ENCODE measurements at places on chromosomes 6 and 20.

- H3K27me3 ChIP-seq: no peaks in the 10 kb centered on the region
- H3K27ac ChIP-seq: peak overlapping the region; percentile 96
- H3K36me3 ChIP-seq: no peaks in the 10 kb centered on the region
- H3K4me3 ChIP-seq: peak overlapping the region; percentile 42
- DNase-seq: peak; percentile 94
- peaks cover 19% of the 10 kb centered on the region for H3K4me1 ChIP-seq
Measured at GRCh38 chr6:1952740-1953360, 292.6 kb downstream of the GMDS start.

DNA sequence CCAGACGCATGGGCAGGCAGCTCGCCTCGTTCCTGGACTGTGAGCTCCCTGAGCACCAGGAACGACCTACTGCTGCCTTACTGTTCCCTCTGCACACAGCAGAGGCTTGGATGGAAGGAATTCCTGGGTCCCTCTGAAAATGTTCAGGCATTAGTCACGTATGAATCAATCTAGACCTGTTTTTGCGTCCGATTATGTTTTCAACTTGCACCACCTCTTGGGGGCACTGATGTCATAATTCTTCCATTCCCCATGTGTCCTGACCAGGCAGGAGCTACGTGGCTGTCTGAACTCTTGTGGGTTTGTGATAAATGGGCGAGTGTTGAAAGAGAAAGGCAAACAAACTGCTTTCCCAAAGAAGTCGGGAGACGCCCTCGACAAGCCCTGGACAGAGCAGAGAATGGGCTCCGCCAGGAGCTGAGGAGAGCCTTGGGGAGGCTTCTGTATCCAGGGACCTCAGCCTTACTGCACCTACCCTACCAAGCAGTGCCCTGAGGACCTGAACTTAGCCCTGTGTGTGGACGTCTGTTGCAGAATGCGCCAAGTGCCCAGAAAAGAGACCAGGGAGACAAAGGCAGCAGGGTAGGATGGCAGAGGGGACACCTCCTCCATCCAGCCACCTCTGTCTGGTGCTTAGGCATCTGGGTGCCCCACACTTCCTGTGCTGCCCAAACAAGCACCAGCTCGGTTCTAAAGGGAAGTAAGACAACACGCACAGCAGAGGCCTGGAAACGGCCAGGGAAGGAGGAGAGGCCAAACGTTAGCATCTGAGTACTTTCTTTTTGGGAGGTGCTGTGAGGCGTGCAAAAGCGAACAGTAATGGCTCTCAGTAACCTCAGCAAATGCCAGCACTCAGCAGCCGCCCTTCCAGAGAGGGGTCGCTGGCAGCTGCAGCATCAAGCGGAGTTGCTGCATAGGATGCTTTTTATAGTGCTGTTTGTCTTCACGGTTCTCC is 124.2 kb downstream of the LY86 start:
- H3K4me3 ChIP-seq: peak overlapping the region; percentile 23
- peak overlapping the region; percentile 83 for H3K27ac ChIP-seq
- H3K4me1 ChIP-seq: peaks cover 21% of the 10 kb centered on the region
- H3K36me3 ChIP-seq: no peaks in the 10 kb centered on the region
- H3K27me3 ChIP-seq: no peaks in the 10 kb centered on the region

DNA sequence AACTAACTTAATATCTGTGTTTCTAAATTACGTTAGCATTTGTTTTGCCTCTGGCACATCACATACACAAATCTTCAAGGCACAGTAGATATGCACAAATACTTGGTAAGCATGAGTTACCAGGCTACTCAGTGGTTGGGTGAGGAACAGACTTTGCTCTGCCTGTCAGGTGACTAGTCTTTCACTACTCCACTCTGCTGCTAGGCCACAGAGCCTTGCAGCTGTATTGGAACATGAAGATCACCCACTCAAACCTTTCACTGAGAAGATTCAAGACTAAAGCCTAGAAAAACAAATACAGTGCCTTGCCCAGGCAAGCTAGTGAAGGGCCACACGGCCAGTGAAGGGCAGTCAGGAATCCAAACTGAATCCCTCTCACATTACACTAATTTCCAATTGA is 47.0 kb downstream of the DTNBP1 start:
- 0 out of 2 replicates have a peak, but pooled peaks cover 4% of the 10 kb centered on the region for H3K36me3 ChIP-seq
- H3K4me3 ChIP-seq: no peak overlapping the region
- H3K27ac ChIP-seq: no peak overlapping the region

DNA sequence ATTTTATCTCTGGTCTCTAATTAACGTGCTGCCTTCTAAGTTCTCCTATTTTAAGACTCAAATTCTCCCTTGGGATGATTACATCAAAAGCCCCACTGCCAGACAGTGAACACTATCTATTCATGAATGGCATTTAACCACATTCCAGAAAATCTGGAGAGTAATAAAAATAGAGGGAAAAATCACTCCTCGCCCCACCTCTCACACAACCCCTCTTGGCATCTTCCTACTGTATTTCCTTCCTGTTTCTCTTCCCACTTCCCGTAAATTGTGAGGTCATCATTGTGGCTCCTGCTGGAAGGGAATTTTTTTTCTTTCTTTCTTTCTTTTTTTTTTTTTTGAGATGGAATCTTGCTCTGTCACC is 31.5 kb downstream of the RAB44 start:
- H3K27ac ChIP-seq: no peak overlapping the region
- no peak for DNase-seq

DNA sequence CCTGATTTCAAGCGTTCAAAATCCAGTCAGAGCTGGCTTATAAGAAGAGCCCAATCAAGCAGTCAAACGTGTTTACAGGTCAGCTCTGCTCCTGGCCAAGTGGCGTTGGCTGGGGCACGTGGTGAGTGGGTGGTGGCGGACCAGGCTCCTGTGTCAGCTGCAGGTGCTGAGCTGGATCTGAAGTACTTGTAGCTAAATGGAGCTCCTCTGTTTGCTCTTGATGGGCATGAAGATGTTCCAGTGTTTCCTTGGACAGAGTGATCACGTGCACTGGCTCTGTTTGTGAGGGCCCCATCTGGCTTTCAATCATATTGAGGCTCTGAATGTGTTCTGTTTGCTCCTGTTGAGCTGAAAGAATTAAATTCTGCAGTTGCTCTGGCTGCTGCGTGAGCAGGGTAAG is 10.2 kb upstream of the MICAL1 start:
- H3K4me3 ChIP-seq: no peak overlapping the region
- no peak for DNase-seq
- no peaks in the 10 kb centered on the region for H3K4me1 ChIP-seq
- peaks cover 54% of the 10 kb centered on the region for H3K36me3 ChIP-seq

DNA sequence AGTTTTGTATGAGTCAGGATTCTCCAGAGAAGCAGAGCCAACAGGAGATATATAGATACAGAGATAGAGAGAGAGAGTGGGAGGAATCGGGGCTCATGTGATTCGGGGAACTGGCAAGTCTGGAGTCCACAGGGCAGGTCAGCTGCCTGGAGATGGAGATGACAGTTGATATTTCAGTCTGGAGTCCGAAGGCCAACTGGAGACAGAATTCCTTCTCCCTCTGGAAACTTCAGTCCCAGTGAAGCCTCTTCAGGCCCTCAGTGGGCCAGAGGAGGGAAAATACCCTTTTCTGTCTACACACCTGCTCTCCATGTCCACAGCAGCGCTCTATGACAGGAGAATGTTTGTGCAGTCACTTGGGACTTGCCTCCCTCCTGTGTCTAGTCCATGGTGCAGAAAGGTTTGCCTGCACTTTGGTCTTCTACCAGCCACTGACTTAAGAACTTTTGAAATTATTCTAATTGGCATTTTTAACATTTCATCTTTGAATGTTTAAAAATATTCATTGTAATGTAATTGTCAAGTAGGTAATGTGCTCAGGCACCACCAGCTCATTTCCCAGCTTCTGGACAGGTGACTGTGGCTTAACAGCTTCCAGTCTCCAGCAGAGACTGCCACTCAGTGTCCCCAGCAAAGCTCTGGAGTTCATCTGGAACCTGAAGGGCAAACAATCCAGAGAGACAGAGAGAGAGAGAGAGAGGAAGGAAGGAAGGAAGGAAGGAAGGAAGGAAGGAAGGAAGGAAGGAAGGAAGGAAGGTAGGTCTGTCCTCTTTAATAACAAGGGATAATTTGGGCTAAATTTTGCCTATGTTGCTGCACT is 43.8 kb upstream of the AFDN start:
- H3K27ac ChIP-seq: no peak overlapping the region
- 0 out of 2 replicates have a peak, but pooled peaks cover 3% of the 10 kb centered on the region for H3K27me3 ChIP-seq
- no peaks in the 10 kb centered on the region for H3K36me3 ChIP-seq
- no peak overlapping the region for H3K4me3 ChIP-seq

DNA sequence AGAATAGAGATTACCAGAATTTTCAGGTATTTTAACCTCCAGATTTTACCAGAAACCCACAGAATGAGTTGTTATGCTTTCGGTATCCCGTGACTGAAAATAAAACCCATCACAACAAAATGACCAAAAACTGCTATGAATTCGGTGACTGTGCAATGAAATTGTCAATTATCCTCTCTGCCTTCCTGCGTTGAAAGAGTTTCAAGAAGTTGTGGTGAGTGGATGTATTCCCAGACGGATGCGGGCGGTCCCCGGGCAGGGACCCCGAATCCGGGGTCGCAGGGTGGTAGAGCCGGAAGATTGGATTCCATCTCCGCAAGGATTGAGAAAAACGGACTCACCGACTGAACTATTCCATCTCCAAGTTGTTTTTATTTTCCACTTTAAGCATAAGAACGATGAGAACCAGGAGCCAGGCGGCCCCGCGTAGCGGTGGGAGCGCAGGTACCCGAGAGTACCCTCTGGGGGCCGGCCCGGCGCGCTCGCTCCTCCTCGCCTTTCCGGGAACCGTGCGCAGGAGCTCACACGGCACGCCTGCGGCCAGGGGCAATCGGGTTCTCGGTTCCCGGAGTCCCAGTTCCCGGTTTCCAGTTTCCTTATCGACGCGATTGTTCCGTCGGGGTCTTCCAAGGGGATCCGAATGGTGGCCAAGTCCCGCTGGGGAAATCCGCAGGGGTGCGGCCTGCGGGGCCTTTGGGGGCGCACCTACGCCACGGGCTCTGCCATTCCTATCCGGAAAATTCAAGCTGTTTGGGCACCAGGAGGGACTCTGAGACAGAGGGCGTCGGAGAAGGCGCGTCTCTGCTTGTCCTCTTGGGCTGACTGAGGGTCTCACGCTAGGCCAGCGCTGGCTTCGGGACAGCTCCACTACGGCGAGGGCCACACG is 104.9 kb upstream of the PRDM1 start:
- no peaks in the 10 kb centered on the region for H3K27me3 ChIP-seq
- no peak overlapping the region for H3K27ac ChIP-seq
- H3K4me1 ChIP-seq: no peaks in the 10 kb centered on the region
- H3K36me3 ChIP-seq: no peaks in the 10 kb centered on the region

GRCh38 chr6:154800338-154800737 is 67.1 kb downstream of the SCAF8 start:
- no peak overlapping the region for H3K27ac ChIP-seq
- H3K27me3 ChIP-seq: no peaks in the 10 kb centered on the region
- no peak for DNase-seq

DNA sequence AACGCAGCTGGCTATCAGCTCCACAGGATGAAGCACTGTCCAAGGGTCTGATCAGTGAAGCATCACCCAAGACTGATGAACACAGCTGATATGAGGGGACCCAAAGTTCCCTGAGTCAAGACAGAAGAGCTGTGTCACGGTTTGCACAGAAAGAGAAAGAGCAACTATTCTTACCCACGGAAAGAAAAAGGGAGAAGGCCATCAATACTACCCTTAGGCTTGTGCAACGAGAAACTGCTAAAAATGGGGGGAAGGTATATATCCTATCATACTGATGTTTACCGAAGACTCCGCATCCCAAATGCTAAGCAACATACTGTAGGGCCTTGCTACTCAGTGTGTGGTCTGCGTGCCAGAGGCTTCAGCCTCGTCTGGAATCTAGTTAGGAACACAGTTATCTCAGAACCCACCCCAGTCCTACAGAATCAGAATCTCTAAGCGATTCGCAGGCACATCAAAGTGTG is 665 bp downstream of the FASTKD5 start:
- H3K4me3 ChIP-seq: peak overlapping the region; percentile 95
- DNase-seq: no peak
- no peaks in the 10 kb centered on the region for H3K27me3 ChIP-seq
- H3K27ac ChIP-seq: peak overlapping the region; percentile 52

- H3K4me1 ChIP-seq: no peaks in the 10 kb centered on the region
- H3K36me3 ChIP-seq: no peaks in the 10 kb centered on the region
- H3K27me3 ChIP-seq: peaks cover 10% of the 10 kb centered on the region
Measured at GRCh38 chr6:46484081-46484820, 7.0 kb downstream of the RCAN2 start.

GRCh38 chr6:6218759-6219085 is 101.7 kb downstream of the F13A1 start:
- H3K4me3 ChIP-seq: no peak overlapping the region
- DNase-seq: no peak
- no peak overlapping the region for H3K27ac ChIP-seq
- H3K4me1 ChIP-seq: no peaks in the 10 kb centered on the region
- no peaks in the 10 kb centered on the region for H3K36me3 ChIP-seq

Data from PC-9 (cell line).